ENCODE measurements at places on chromosomes 13 and 19.

GRCh38 chr13:57640607-57641006 lies 9.1 kb downstream of the PCDH17 start:
- DNase-seq = no peak

- DNase-seq = no peak
Measured at GRCh38 chr13:50690006-50690405, 153.5 kb downstream of the DLEU7 start.

- DNase-seq = peak; percentile 93
Measured at GRCh38 chr19:15251749-15252397, 19.6 kb upstream of the EPHX3 start.

DNA sequence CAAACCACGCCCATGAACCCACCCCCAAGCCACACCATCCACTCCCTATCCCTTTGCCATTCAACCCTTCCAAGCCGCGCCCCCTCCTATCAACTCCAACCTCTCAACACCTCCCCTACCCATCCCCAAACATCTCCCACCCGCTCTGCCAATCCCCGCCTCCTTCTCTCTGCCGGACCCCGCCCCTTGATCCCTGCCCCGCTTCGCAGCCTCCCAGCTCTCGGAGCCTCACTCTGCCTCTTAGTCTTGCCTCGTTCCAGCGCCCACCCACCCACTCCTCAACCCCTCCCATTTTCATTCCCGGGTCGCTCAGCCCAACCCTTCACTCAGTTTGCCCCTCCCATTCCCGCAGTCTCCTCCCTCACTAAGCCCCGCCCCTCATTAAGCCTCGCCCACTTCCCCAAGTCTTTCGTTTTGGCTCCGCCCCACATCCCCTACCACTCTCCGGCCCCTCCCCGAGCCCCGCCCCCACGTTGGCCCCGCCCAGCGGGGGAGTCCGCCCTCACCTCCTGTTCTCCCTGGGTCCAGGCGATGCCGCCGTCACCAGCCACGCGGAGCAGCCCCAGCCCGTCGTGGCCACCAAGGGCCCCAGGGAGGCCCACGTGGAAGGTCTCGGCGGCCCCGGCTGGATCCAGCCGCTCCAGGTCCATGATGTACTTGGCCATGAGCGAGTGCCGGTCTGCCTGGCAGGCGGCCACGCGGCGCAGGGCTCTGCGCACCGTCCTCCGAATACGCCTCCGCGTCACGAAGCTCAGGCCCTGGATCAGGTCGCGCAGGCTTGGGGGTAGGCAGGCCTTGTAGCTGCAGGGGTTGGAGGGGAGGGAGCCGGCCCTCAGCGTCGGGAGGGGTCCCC lies 5.7 kb downstream of the JAK3 start:
- peak; percentile 91 for DNase-seq

GRCh38 chr19:17765069-17765618 lies 13.9 kb downstream of the FCHO1 start:
- DNase-seq = no peak

All from AG20443 (cell line).